Stimulated activated CD4-positive, alpha-beta T cell treated with anti-CD3 and anti-CD28 coated beads, Interleukin-4, amount 100 ng/mL, for 4 hours (primary cell): ENCODE measurements at places on chromosomes 6 and 20.
A peak's percentile ranks its signal among the peaks of the same experiment; 100 is the strongest.

GRCh38 chr20:57785061-57785460 is 75.2 kb upstream of the PMEPA1 start:
- no peak for DNase-seq

GRCh38 chr6:46315589-46315988 is 144.8 kb upstream of the ENPP5 start:
- DNase-seq = no peak

DNA sequence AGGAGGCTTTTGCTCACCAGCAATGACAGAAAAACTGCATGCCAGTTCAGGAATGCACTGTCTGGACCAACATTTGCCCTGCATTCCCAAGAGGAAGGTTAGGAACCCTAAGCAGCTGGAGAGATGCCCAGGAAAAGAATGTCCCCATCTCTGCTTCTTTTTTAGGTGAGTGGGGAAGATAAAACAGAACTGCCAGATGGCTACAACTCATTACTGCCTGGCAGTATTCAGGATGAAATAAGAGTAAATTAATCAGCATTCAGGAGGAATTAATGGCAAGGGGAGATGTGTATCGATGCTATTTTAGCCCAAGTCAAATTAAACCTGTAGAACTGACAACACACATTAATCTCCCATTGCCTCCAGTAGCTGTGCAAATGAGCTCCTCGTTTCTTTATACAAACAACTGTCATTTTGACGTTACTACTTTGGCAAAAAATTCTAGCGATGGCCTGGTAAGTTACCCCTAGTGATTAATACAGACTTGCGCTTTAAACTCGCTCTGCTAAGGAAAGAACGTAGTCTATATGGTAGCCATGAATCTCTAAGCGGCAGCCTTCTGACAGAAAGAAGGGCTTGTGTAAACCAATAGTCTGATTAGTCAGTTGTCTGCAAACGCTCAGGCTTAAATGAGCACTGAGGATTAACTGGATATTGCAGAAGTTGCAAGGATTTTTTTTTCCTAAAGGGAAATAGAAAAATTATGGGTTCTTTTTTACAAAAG is 16.7 kb upstream of the SMLR1 start:
- no peak for DNase-seq

DNA sequence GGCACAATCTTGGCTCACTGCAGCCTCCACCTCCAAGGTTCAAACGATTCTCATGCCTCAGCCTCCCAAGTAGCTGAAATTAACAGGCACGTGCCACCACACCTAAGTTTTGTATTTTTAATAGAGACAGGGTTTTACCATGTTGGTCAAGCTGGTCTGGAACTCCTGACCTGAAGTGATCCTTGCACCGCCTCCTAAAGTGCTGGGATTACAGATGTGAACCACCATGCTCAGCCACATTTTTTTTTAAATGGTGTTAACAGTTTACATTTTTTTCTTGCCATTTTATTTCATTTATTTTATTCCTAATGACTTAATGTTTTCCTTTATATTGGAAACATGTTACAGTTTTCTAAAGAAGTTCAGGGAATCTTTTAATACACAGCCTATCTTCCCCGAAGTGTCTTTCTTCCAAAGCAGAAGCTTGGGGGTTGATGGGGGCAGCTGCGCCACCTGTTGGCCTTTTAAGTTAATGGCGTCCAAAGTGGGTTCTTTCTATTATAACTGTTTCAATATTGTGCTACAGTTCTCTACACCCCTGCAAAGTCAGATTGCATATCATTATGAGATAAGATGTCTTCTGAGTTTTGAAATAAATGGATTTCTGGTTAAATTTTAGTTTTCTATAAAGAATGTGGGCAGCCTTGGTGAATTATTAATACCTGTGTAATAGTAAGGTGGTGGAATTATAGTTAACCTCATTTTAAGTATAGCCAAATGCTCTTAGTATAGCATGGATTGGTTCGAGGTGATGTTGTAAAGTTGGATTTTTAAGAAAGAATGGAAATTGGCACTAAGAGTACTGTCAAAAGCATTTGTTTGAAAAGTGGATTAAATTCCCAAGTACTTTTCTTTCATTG is 42.0 kb upstream of the PLCG1 start:
- peak; percentile 45 for DNase-seq

- no peak for DNase-seq
Measured at GRCh38 chr6:147177286-147177685, 26.9 kb upstream of the STXBP5 start.

DNA sequence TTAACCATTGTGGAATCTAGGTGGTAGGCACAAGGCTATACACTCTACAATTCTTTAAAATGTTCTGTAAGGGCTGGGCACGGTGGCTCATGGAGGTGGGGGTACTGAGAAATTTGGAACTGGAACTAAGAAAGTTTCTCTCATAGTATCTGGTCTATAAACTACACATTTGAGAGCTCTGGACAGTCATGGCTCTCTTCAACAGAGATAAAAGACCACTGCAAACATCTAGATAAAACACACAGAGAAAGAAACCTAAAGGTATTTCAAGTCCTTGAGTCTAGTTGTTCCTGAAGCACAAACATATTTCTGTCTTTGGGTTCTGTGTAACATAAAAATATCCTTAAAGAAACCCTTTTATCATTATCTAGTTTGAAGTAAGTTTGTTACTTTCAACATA is 35.2 kb downstream of the ILRUN start:
- DNase-seq = no peak

DNA sequence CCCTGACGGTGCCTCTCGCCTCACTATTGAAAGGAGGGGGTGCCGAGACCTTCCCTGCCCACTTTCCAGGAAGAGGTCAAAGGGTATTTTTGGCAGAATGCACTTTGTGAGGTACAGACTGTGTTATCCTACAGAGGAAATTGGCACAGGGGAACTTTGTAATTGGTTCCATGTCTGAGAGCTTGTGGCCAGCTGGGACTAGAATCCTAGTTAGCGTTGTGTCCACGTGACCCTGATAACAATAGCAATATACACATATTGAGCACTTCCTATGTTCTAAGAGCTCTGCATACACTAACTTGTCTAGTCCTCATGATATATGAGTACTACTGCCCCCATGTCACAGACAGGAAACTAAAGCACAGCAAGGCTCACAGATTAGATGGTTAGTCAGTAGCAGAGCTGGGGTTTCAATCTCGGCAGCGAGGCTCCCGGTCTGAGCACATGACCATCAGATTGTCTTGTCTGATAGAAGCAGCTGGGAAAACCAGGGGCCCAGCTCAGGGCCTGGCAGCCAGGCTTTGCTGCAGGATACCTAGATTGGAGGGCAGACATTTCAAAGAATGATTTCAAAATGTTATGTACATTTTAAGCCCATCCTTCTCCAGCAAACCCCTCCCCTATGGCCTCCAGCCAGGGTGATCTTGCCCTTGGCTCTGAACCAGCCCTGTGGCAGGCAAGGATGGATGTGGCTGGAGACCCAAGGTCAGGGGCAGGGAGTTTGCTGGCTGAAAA is 1.4 kb downstream of the MAPK13 start:
- DNase-seq = peak; percentile 31

GRCh38 chr20:58497076-58497641 is 18.0 kb downstream of the APCDD1L start:
- no peak for DNase-seq

GRCh38 chr6:7238526-7238899 is 74.5 kb downstream of the SSR1 start:
- no peak for DNase-seq

GRCh38 chr6:148324297-148324985 is 18.2 kb upstream of the SASH1 start:
- DNase-seq = no peak

- no peak for DNase-seq
Measured at GRCh38 chr20:38125157-38126056, 39.7 kb downstream of the TGM2 start.

- no peak for DNase-seq
Measured at GRCh38 chr6:168865522-168865921, 388.1 kb downstream of the THBS2 start.

GRCh38 chr6:163376187-163376586 is 38.3 kb upstream of the QKI start:
- DNase-seq = no peak

- no peak for DNase-seq
Measured at GRCh38 chr20:47174456-47175243, 181.8 kb downstream of the ZMYND8 start.

- DNase-seq = no peak
Measured at GRCh38 chr6:105035299-105035698, 78.4 kb downstream of the LIN28B start.

DNA sequence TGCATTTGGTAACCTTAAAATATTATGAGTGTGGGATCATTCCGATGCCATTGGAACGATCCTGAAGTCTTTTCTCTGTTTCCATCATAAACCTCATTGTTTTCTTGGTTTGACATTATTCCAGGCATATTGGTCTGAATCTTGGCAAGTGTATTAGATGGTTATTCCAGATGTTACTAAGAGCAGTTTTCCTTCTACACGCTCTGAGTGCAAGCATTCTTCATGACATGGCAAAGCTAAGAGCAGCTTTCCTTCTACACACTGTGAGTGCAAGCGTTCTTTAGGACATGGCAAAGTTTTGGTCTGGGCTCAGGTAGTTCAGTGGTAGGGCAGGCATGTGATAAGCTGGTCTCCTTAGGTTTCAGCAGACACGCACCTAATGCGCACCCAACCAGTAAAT is 53.0 kb downstream of the SMOC2 start:
- no peak for DNase-seq

- no peak for DNase-seq
Measured at GRCh38 chr6:136963259-136963658, 41.2 kb downstream of the SLC35D3 start.

GRCh38 chr20:47568019-47568418 is 66.3 kb downstream of the NCOA3 start:
- no peak for DNase-seq

DNA sequence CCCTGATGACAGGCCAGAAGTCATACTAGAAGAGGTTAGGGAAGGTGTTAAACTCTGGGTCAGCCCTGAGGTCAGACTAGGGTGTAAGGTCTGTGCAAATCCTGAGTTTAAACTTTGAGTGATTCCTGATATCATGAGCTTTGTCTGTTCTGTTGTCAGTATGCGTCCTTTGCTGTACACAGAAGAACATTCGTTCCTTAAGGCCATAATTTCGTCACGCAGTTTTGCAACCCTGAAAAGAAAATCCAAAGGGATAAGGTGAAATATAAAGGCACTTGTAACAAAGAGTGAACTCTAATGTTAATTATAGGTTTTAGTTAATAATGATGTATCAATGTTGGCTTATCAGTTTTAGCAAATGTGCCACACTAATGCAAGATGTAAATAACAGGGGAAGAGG is 2.3 kb downstream of the DST start:
- no peak for DNase-seq

- DNase-seq = no peak
Measured at GRCh38 chr6:99894815-99895214, 99.2 kb downstream of the MCHR2 start.

- DNase-seq = no peak
Measured at GRCh38 chr6:28782113-28782673, 141.6 kb downstream of the TRIM27 start.

- DNase-seq = no peak
Measured at GRCh38 chr20:37839432-37839827, 63.5 kb upstream of the VSTM2L start.

- no peak for DNase-seq
Measured at GRCh38 chr6:36727505-36728021, 29.9 kb downstream of the RAB44 start.

DNA sequence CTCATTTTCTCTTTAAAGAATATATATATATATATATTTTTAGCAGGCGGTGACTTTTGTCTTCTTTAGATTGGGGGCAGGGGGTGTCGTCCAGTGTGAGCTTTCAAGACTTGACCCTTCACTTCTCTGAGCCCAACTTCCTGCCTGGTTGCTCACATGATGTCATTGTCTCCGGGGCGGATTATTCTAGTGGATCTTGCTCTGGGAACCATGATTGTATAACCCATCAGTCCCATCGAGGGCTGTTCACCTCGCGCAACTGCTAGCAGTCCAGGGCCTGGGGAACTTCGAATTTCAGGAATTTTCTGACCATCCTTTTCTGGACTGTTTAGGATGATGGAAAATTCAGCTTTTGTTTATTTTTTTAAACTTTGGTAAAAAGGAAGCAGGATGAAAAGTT is 1.0 kb downstream of the IGF2R start:
- DNase-seq = no peak
